ENCODE measurements at places on chromosomes 2 and 18.

- DNase-seq, result no peak
These were observed 201.4 kb downstream of the SOCS6 start for GRCh38 chr18:70489986-70490933.

- no peak for DNase-seq
These were observed 39.5 kb upstream of the TACR1 start for GRCh38 chr2:75238670-75239330.

DNA sequence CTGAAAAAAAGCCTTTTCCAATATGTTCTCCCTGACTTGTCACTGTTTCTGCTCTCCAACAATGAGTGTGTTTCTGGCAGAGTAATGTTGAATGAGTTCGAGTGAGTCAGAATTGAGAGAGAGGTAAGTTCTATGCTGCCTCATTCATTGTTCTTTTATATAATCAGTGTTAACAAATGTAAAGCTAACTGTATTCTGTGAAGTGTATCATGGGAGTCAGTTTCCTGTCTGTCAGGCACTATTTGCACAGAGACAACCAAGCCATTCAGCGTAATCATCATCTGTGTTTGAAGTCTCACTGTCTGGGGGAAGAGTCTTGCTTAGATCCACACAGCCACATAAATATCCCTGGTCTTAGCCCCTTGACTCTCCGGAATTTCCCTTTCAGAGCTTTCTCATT lies 22.0 kb upstream of the UPP2 start:
- DNase-seq, result no peak

DNA sequence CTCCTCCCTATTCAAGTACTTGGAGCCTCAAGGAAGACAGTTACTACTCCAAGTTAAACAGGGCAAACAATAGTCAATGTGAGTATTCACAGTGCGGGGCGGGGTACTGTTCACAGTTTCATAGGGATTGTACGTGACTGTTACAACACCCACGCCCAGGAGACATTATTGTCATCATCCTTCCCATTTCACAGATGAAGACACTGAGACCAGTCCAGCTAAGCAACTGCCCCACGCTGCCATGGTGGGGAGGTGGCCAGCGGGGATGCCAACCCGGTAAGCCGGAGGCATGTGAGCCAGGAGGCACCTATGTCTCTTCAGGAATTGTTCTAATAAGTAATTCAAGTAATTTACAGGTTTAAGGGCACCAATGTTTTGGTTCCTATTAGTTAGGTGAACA lies 982 bp downstream of the HJURP start:
- no peak for DNase-seq

Measured in ecto neural progenitor cell (in vitro differentiated cells).